Activated CD8-positive, alpha-beta T cell treated with anti-CD3 and anti-CD28 coated beads, Interleukin-2, amount 10 ng/mL, durations not matched to agents 7 days and 5 days (primary cell): ENCODE measurements at places on chromosomes 3 and 15.

- DNase-seq = no peak
These were observed 8.2 kb upstream of the LCTL start for GRCh38 chr15:66573719-66574595.

- DNase-seq = no peak
These were observed 33.6 kb downstream of the PLA2G4D start for GRCh38 chr15:42060797-42061196.

DNA sequence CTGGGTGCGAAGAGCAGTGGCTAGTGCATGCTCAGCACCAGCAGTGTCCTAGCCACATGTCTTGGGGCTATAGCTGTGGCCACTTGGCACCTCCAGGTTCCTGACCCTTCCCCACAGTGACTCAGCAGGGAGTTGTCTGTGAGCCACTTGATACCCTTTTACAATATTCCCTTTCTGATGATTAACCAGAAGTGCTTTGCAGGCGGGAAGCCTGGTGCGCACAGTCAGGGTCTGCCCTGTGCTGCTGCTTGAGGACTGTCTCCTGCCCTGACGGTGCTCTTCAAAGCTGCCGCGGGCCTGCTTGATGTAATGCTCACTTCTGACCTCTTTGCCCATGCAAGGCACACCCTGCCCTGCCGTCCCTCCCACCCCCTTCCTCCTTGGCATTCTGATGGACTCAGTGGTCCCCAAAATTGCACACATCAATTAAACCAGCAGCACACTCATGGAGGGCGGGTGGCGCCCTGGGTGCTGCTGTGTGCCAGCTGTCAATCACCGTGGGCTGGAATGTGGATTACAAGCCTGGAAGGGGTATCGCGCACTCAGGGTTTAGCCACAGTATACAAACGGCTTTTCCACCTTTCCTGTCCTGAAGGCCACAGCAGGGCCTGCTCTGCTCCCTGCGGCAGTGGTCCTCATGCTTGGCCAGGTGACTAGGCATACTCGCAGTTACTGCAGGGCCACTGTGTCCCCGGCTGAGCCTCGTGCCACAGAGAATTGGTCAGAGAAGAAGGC lies 40.9 kb upstream of the PCSK6 start:
- DNase-seq = peak; percentile 11

DNA sequence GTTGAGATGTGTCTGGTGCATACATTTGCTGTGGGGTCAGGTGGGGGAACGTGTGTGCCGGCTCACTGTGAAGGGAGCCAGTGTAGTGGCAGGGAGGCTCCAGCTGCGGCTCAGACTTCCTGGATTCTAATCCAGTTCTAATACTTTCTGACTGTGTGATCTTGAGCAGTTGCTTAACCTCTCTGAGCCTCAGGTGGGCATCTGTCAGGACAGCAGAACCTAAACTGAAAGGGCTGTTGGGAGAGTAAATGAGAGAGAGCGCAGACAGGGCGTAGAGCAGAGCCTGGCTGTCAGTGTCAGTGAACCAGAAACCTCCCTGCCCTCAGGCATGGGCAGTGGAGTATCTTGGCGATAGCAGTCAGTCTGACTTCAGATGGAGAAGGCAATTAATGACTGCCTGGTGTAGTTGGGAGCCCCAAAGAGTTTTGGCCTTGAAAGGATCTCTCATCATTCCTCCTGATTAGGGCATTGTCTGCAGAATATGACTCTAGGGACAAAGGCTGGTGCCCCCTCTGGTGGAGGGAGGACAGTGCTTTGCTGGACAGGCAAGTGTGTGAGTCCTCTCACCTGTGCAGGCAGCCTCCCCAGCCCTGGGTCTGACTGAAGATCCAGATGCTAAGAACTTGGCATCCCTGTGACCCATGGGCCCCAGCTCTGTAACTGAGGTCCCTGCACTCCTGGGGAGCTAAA lies 9.6 kb downstream of the KBTBD13 start:
- DNase-seq = peak; percentile 40

DNA sequence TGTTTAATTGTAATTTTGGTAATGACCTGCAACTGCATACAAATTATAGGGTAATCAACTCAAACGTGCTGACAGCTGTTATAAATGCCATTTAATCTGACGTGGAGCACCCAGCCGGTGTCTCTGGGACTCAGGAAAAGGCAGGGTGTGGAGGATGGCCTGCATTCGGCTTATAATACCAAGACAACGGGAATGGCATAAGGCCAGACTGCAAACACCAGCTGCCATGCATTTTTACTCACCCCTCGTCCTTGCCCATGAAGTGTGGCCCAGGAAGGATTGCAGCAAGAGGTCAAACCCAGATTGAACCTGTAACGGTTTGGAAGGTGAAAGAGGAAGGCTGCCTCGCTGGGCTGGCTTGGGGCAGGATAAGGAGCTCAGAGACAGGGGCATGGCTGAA lies 96.4 kb downstream of the WNT7A start:
- DNase-seq = no peak

- no peak for DNase-seq
These were observed 363 bp downstream of the MAGI1 start for GRCh38 chr3:66038384-66038725.

- peak; percentile 76 for DNase-seq
These were observed 47.0 kb downstream of the OXNAD1 start for GRCh38 chr3:16311960-16312451.

DNA sequence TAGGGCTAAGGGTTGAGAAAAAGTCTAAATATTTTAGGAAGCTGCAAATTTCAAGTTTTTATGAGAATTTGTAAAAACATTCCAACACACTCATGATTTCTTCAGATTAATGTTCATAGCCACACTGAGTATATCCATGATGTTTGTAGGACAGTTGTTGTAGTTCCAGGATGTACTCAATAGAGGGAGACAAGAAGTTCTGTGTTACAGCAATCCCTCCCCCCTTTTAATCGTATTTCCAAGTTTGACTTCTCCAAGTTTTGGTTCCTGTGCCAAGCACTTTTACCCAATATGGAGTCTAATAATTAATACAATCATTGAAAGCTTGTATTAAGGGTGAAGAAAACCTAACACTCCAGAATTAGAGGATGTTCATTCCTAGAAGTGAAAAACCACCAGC lies 143.4 kb downstream of the FEZF2 start:
- DNase-seq = no peak

DNA sequence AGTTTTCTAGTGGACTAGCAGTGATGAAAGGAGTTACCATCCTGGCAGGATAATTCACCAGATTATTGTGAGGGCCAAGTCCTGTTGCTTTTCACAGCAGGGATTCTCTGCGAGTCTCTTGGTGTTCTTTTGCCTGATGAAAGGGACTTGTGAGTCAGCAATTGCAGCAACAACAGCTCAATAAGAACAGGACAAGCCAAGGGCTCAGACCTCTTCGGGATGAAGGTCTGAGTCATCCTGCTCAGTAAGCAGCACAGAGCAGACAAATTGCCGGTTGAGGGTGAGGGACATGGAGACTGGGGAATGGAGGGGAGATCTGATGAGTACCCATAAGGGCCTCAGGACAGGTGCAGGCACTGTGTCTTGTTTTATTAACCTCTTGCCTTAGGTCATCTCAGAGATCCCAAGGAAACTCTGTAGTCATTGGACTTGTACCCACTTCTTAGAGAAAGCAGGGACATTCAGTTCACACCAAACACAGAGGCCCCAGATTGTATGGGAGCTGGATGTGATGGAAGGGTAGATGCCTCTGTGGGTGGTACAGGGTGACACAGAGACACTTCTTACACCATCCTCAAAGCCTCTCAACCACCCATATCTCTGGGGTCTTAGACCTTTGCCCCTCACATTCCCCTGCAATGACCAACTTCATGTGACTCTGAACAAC lies 173.8 kb upstream of the TLE3 start:
- DNase-seq = no peak

DNA sequence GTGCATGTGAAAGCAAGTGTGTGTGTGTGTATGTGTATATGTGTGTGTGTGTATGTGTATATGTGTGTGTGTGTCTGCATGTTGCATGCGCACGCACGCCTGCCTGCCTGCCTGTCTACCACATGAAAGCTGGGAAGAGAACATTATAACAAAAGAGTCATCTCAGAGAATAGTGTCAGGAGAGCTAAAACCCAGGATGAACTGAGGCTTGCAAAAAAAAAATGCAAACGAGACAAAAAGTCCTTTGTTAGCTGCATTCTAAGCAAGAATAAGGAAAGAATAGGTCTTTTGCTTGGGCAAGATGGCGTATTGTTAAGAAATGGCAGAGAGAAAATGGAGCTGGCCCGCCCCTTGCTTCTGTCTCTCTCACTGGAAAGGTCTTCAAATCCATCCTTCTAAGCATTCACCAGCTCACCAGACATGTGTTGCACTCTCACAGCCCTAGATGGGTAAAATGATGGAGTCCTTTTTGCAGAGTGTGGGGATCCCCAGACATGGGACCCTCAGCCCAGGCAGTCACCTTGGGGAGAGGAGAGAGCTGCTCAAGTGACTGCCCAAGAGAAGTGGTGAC lies 16.4 kb downstream of the WNT7A start:
- DNase-seq = no peak

DNA sequence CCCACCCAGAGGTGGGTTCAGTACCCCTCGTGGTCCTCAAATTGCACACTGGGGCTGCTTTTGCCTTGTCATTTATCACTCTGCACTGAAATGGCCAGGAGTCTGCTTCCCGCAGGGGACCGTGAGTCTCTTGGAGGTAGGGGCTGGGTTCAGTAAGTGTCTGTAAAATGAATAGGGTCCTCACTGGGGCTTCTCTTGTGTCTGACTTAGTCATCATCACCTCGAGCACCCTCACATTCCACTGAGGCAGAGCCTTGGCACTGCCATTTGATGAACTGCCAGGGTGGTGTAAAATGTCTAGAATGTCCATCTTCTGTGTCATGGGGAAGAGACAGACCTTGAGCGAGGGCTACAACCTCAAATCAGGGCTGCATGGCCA lies 61.0 kb upstream of the RYK start:
- DNase-seq = no peak

GRCh38 chr3:43019006-43019809 lies 40.1 kb downstream of the GASK1A start:
- DNase-seq = no peak

DNA sequence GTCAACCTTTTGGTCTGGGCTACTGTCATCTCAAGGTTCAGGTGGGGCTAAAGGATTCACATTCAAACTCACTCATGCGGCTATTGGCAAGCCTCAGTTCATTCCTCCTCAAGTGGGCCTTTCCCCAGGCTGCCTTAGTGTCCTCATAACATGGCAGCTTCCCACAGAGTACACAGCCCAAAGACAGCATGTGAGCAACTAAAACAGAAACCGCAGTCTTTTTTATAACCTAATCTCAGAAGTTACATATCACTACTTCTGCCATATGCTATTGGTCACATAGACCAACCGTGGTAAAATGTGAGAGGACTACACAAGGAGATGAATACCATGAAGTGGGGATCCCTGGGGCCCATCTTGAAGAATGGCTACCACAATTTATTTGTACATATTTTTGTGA lies 4.5 kb upstream of the CEP70 start:
- no peak for DNase-seq

- no peak for DNase-seq
These were observed 379.5 kb downstream of the CTNNB1 start for GRCh38 chr3:41578798-41579197.

DNA sequence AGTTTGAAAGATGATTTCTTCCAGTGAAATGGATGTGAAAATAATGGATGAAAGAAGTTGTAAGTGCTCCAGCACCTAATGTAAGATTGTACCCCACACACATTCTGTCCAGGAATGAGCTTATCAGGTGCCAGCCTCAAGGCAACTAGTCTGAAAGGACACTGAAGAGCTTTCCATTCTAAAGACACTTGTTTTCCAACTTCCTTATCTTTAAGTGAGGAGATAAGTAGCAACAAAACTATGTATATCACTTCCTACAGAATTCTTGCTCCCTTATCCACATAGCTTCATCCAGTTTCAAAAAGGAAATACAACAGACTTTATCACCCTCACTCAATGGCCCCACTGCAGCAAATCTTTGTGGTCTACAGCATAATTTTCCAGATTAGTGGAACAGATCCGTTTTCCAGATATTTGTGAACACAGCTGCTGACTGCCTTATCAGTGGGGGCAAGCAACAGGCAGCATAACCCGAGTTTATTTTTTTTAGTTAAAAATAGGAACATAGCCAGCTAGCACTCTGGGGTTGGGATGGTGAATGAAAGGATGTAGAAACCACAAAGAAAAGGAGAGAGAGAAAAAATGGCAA lies 60.6 kb downstream of the CD200R1L start:
- no peak for DNase-seq

- no peak for DNase-seq
These were observed 270.1 kb upstream of the TBL1XR1 start for GRCh38 chr3:177467247-177467985.

- no peak for DNase-seq
These were observed 27.2 kb downstream of the BCL2A1 start for GRCh38 chr15:79943820-79944219.

GRCh38 chr3:149783576-149783975 lies 8.8 kb downstream of the ANKUB1 start:
- DNase-seq = no peak

GRCh38 chr15:35305031-35305550 lies 220.0 kb upstream of the NANOGP8 start:
- DNase-seq = no peak

- DNase-seq = no peak
These were observed 5.7 kb downstream of the SNX33 start for GRCh38 chr15:75653347-75653913.

GRCh38 chr3:129276385-129276784 lies 2.3 kb upstream of the HMCES start:
- peak; percentile 33 for DNase-seq

- no peak for DNase-seq
These were observed 136.4 kb downstream of the ZIC4 start for GRCh38 chr3:147269907-147270306.

DNA sequence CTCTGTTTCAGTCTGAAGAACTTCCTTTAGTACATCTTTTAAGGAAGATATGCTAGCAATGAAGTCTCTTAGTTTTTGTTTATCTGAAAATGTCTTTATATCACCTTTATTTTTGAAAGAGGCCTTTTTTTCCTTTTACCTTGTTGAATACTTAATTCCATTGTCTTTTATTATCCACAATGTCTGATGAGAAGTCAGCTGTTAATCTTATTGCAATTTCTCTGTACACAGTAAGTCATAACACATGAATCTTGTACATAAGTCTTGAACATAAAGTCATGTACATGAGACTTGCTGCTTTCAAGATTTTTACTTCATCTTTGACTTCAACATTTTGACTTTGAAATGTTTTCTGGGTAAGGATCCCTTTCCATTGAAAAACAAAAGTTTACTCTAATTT lies 424.3 kb upstream of the ATP10A start:
- no peak for DNase-seq

DNA sequence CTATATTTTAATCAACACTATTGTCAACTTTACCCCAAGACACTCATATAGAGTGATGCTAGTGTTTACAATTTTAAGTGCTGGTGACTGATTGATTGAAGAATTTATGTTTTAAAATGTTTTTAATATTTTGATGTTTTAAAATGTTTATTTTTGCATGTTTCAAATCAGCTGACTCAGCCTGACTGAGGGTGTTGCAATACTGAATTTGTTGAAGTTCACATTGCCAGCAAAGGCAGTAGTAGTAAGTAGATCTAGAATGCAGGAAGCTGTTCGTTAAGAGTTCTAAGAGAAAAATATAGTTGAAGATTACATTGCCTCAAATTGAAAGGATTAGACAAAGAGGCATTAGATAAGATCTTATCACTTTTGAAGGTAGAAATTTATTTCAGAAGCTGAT lies 977.6 kb downstream of the IGSF11 start:
- no peak for DNase-seq

- DNase-seq = peak; percentile 4
These were observed 100.3 kb downstream of the LRRK1 start for GRCh38 chr15:101019366-101019896.

GRCh38 chr3:18735005-18735404 lies 309.9 kb upstream of the SATB1 start:
- no peak for DNase-seq

GRCh38 chr15:85840079-85840801 lies 45.5 kb upstream of the KLHL25 start:
- DNase-seq = peak; percentile 83

- DNase-seq = no peak
These were observed 412.0 kb downstream of the FHIT start for GRCh38 chr3:60839246-60839645.
